ENCODE measurements at places on chromosomes 12 and 14.
A peak's percentile ranks its signal among the peaks of the same experiment; 100 is the strongest.

DNA sequence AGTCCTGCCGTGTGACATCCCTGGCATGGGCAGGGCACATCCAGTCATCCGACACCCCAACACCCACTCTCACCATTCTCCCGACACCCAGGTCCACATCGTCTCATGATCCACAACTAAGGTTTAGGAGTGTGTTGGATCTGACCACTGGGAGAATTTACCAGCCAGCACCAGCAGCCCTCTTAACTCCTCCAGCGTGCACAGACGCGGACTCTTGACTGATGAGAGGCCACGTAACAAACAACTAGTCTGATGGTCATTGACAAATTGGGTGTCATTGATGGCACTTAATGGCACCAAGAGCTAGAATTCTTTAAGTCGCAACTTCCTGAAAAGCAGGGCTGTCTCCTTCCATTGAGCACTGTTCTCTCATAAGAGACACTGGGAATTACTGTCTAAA lies 203.0 kb upstream of the SFSWAP start:
- DNase-seq = no peak

GRCh38 chr14:23544511-23545447 lies 6.8 kb downstream of the ZFHX2 start:
- DNase-seq = no peak

- DNase-seq = peak; percentile 54
These were observed 122.0 kb downstream of the TMEM117 start for GRCh38 chr12:43957732-43958372.

DNA sequence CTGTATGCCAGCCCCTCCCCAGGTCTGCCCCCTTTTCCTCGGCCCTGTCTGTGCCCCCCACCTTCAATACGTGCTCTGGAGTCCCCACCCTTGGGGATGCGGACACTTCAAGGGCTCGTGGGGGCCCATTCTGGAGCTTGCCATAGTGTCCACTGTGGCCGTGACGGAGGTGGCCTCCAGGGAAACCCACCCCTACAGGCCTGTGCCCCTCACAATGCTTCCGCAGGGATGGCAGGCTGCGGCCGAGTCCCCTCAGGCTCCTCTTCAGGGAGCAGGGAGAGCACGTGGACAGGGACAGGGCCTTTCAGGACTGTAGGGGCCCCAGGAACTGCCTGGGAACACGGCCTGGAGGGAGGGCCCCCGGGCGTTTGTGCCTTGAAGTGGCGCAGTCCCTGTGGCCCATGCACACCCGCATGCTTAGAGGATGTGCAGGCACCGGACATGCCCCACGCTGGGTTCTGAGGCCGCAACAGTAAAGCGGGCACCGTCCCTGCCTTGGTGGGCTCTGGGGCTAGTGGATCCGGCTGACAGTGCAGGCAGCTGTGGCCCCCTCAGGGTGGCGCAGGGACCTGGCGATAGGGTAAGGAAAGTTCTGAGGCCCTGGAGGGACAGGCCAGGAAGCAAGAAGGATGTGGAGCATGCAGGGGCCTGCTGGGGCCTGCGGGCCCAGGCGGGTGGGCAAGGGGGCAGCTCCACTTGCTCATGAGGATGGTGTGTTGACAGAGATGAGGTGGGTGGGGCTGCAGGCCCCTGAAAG lies 209.0 kb upstream of the RTL1 start:
- no peak for DNase-seq

DNA sequence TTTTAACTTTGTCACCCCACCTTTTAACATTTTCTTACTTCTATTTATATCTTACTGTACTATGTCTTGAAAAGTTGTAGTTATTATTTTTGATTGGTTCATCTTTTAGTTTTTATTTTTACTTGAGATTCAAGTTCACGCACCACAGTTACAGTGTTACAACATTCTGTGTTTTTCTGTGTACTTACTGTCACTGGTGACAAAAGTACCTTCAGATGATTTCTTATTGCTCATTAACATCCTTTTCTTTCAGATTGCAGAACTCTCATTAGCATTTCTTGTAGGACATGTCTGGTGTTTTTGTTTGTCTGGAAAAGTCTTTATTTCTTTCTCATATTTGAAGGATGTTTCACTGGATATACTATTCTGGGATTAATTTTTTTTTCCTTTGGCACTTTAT lies 289.9 kb downstream of the BCAT1 start:
- DNase-seq = no peak

- no peak for DNase-seq
These were observed 22.4 kb downstream of the PXN start for GRCh38 chr12:120242971-120243699.

DNA sequence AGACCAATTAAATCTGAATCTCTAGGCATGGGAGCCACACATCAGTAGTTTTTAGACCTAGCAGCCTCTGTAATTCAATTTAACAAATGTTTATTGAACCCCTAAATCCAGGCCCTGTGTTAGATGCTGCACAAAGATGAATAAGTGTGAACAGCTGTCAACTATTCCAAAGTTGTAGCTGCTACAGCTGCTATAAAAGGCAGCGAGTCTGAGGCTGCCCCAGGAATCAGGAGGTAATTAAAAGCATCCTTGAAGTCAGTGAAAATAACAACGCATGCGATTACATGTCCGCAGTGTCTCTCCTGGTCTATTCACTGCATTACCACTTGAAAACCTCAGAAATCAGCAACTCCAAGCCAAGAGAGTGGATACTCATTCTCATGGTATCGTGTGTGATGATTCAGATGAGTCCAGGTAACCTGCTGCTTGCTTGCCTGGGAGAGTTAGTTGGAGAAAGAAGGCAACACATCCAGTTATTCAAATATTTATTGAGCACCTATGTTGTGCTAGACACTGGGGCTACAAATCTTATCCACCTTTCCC lies 34.9 kb upstream of the DDHD1 start:
- DNase-seq = no peak

DNA sequence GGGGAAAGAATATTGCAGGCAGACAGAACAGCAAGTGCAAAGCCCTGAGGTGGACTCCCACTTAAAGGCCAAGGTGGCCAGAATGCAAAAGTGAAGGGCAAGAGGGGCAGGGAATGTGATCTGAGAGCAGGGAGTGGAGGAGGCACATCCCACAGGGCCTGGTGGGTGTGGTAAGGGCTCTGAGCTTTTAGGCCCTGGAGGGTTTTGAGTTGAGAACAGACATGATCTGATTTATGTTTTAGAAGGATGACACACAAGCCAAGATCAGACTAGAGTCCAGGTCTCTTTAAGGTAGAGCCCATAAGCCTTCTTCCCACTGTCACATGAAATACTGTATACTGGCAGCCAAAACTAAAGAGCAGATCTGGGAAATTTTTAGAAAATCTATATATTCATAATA lies 162.5 kb downstream of the SLC38A4 start:
- no peak for DNase-seq

- DNase-seq = no peak
These were observed 67.3 kb downstream of the DACT1 start for GRCh38 chr14:58705066-58705465.

- DNase-seq = no peak
These were observed 398.0 kb downstream of the TMTC2 start for GRCh38 chr12:83084516-83085234.

GRCh38 chr12:49922349-49923034 lies 18.8 kb upstream of the FAIM2 start:
- DNase-seq = no peak

- DNase-seq = peak; percentile 53
These were observed 50.9 kb upstream of the VASH1 start for GRCh38 chr14:76710056-76711010.

GRCh38 chr12:107304588-107305532 lies 211.5 kb upstream of the CRY1 start:
- no peak for DNase-seq

- DNase-seq = no peak
These were observed 106.5 kb upstream of the PRKD1 start for GRCh38 chr14:30034152-30034551.

DNA sequence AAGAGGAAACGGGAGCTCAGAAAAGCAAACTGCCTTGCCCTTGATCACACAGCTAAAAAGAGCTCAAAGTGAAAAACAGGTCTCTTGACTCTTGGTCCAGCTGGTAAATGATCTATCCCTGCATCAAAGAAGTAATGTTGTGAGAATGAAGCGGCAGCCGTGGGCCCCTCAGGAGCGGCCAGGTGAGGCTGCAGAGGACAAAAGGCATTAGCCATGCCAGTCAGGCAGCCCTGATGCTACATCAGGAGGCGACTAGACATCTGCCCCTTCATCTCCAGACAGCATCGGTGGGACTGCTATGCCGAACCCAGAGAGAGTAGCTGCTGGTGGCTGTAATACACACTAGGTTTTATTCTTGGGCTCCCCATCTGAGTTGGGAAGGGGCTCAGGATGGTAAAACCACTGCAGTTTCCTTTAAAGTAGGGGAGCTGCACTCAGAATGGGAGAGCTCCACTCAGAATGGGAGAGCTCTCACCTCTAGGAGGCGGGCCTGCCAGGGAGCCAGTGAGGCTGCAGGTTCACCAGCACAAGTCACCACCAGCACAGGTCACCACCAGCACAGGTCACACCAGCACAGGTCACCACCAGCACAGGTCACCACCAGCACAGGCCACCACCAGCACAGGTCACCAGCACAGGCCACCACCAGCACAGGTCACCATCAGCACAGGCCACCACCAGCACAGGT lies 120.1 kb downstream of the TSPAN9 start:
- DNase-seq = no peak

GRCh38 chr12:131928080-131928710 lies 881 bp upstream of the PUS1 start:
- peak; percentile 46 for DNase-seq

DNA sequence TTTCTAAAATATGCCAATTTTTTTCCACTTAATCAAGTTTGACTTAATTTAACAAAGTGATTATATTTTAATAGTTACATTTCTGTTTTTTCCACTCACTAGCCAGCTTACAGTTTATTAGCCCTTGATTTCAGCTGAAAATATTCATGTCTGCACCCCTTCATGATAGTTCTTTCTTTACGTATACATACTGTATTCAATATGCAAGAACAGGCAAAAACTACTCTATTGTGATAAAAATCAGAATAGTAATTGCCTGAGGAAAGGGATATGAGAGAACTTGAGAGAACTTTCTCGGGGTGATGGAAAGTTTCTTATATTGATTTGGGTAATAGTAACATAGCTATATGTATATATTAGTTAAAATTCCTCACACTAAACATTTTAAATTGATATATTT lies 17.4 kb upstream of the PSMA6 start:
- no peak for DNase-seq

DNA sequence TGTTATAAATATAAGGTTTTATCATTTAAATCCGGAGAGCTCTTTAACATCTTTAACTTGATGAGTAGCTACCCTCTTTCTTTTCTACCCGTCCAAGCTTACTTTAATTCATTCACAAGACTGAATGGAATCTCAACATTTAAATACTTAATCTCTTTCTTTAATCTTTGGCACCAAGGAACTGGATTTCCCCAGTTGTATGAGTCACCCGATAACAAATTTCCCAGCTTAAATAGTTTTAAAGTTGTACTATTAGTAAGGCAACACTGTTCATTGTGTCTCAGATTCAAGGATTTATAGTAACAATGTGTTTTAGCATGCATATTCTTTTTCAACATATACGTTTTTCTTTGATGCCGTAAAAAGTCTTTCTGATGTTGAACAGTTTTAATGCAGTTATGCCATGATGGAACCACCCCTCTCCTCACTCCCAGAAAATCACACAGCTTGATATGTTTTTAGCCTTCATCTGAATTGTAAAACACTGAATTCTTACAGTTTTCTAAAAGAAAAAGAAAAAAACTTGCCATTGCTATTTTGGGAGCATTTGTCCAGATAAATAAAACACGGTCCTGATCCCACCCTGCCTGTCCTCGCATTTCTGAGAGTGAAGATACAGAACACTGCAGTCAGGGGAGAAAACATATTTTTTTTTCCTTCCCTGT lies 16.0 kb upstream of the LRP6 start:
- no peak for DNase-seq

DNA sequence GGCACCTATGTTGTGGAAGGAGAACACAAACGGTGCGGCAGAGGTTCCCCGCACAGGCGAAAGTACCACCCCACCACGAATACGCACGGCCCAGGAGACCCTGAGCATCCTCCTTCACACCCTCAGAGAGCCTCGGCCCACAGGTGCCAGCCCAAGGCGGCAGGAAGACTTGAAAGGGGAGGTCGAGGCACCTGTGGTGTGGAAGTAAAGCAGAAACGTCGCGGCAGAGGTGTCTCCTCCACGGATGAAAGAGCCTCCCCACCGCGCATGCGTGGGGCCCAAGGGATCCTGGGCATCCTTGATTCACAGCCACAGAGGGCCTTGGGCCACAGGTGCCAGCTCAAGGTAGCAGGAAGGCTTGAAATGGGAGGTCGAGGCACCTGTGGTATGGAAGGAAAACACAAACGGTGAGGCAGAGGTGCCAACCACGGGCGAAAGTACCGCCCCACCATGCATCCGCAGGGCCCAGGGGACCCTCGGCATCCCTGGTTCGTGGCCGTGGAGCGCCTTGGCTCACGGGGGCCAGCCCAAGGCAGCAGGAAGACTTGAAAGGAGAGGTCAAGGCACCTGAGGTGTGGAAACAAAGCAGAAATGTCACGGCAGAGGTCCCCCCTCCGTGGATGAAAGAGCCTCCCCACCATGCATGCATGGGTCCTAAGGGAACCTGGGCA lies 380.1 kb downstream of the ALG10 start:
- peak; percentile 2 for DNase-seq

- no peak for DNase-seq
These were observed 43.2 kb downstream of the TBK1 start for GRCh38 chr12:64494998-64495729.

- DNase-seq = no peak
These were observed 2.1 kb downstream of the KRT7 start for GRCh38 chr12:52235001-52235764.

DNA sequence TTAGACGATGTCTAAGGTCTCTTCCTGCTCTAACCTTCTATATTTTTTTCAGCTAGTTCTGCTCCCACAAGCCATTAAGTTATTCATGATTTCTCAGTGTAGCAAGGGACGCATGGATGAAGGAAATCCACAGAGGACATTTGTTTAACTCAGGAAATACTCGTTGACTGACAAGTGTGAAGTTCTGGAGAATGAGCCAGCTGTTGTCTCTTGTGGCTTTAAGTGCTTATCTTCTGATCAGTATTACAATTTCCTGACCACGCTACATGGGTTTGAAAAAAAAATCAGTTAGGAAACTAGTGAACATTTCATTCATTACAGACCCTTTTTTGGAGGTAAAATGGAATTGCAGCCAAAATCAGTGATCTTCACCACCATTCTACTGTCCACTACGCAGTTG lies 53.1 kb downstream of the GUCY2C start:
- DNase-seq = no peak

DNA sequence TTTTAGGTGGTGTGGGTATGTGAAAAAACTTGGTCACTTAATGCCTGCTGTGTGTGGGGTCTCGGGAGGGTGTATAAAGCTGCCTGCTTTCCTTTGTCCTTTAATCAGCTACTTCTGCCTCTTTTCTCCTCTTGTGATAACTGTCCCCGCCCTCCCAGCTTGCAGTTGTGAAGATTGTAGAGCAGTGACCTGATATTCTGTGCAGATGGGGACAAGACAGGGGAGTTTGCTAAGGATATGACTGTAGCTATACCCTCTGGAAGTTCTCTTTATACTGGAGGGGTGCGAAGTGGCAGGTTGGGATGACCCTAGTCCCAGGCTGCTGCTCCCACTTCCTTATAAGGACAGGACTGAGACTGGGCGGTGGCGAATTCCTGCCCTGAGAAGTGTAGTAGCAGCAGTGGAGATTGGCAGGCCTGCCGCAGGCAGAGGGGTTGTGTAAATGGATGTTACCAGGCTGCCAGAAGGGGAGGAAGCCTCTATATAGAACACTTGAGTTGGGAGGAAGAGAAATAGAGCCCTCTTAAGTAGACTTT lies 835 bp downstream of the MYL6 start:
- peak; percentile 37 for DNase-seq
